ENCODE measurements at places on chromosomes 11 and 22.

DNA sequence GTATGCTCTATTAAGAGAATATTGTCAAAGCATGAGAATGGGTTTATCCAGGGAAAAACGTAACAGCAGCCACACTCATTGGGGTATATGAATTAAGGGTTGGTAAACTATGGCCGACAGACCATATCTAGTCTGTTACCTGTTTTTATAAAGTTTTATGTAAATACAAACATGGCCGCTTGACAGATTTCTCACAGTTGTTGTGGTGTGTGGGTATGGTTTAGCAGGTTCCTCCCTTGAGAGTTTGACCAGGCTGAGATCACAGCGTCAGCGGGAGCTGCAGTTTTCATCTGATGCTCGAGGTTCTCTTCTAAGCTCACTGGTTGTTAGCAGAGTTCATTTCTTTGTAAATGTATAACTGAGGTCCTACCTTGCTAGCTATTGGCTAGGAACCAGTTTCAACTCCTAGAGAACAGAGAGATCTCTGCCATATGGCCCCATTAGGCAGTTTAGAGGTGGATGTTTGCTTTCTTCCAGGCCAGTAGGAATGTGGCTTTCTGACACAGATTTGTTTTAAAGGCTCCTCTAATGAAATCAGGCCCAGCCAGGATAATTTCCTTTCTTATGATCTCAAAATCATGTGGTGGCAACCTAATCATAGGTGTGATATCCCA, 45.5 kb upstream of the GRIK4 start:
- DNase-seq = no peak

DNA sequence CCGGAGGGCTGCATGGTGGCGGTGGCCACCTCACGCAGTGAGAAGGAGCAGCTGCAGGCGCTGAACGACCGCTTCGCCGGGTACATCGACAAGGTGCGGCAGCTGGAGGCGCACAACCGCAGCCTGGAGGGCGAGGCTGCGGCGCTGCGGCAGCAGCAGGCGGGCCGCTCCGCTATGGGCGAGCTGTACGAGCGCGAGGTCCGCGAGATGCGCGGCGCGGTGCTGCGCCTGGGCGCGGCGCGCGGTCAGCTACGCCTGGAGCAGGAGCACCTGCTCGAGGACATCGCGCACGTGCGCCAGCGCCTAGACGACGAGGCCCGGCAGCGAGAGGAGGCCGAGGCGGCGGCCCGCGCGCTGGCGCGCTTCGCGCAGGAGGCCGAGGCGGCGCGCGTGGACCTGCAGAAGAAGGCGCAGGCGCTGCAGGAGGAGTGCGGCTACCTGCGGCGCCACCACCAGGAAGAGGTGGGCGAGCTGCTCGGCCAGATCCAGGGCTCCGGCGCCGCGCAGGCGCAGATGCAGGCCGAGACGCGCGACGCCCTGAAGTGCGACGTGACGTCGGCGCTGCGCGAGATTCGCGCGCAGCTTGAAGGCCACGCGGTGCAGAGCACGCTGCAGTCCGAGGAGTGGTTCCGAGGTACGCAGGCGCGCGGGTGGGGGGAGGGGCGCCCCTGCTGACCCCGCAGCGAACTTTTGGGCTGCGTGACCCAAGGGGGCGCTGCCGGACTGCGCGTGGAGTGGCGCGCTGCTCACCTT, 670 bp downstream of the NEFH start:
- DNase-seq = peak; percentile 82

- peak; percentile 85 for DNase-seq
These were observed 37.6 kb upstream of the RIC3 start for GRCh38 chr11:8206251-8207079.

DNA sequence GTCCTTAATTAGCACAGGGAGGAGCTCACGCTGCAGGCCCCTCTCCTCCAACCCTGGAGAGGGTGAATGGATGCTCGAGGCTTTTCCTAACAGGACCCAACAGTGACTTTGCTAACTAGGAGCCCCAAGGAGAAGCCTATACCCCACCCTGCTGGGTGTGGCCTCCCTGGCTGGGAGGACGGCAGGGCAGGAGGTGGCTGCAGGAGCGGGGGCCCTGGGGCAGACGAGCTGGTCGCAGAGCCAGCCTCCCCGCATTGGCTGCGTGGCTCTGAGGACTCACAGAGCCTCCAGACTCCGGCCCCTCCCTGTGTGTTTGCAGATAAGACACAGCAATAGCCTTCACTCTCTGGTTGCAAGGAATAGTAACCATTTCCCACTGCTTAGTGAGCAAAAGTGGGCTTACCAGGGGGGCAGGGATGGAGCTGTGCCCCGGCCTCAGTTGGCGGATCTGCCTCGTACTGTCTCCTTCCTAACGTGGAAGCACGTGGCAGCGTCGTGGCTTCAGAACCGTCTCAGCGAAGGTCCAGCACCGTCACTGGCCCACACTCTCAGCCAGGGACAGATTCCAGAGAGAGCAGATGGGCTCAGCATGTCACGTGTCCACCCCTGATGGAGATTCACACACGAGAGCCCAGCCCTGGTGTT, 1087.5 kb downstream of the BRD1 start:
- no peak for DNase-seq

GRCh38 chr22:42509548-42509947, 10.0 kb downstream of the RRP7A start:
- DNase-seq = no peak

GRCh38 chr11:23836981-23837380, 659.9 kb upstream of the LUZP2 start:
- DNase-seq = no peak

DNA sequence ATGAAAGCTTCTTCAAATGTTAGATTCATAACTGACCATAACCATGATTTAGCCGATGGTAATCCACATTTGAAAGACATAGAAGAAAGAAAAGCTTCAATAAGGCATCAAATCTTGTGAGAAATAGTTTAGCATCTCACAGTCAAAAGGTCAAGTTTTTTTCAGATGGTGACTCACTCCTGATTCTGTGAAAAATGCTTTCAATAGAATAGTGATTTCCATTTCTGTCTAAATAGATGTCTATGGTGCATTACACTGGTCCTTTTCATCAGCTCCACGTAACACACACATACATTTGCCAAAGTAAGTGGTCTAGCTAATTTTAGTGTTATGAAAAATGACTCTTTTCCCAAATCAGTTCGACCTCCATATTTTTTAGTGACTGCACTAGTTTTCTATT, 139.2 kb downstream of the LRRC4C start:
- no peak for DNase-seq

DNA sequence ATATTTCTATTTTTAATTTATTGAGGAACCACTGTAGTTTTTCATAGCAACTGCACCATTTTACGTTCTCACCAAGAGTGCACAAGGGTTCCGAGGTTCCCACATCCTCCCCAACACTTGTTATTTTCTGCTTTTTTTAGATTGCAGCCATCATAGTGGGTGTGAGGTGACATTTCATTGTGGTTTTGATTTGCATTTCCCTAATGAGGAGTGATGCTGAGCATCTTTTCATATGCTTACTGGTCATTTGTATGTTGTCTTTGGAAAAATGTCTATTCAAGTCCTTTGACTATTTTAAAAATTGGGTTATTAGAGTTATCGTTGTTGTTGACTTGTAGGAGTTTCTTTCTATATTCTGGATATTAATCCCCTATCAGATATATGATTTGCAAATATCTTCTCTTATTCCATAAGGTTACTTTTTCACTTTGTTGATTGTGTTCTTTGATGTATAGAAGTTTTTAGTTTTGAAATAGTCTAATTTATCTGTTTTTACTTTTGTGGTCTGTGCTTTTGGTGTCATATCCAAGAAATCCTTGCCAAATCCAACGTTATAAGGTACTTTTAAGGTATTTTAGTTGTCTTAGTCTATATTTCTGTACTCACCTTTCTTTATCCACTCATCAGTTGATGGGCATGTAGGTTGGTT, 9.0 kb downstream of the NEAT1 start:
- peak; percentile 49 for DNase-seq

DNA sequence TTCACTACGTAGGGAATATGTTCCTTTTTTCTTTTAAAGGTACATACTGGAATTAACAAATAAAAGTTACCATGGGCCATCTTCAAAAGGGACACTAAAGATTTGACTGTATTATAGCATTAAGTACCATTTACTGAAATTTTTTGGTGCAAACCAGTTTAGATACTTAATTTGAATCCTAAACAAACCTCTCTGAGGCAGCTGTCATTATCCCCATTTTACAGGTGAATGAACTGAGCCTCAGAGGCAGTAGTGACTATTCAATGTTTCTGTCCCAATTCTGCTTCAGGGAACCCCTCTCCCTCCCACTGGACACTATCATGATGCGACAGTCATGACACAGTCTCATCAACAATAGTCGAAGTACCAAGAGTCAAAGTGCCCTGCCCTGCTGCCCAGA, 76.2 kb upstream of the PHF21A start:
- DNase-seq = no peak

DNA sequence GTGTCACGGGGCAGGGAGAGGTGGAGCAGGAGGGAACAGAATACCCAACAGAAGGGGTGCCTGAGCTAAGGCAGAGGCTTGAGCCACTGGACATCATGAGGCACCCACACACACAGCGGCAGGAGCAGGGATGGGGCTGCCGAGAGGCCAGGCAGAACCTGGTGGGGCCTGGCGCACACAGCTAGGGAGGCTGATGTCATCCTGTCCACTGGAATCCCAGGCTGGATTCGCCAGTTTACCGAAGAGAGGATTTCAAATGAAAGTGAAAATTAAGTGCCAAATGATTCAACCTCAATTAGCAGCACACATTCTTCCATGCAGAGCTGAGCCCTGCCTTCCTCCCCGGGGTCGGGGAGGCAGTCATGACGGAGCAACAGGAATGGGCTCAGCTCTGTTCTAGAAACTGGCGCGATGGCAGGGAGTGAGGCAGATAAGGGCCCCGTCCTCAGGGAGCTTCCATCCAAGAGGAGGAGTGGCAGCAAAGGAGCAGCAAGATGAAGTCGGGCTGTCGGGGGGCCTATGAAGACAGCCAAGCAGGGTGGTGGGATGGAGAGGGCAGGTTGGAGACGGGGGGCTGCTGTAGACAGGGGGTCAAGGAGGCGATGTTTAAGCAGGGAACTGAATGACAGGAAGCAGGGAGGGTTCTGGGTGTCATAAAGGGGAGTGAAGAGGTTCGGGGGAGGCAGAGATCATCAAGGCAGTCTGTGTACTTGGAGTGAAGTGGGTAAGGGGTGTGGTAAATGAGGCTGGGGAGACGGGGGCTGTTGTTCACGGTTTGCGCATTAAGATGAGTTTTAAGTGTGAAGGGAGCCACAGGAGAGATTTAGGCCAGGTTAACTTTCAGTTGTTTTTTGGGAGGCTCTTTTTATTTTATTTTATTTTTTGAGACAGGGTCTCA, 6.4 kb downstream of the RAC2 start:
- no peak for DNase-seq

DNA sequence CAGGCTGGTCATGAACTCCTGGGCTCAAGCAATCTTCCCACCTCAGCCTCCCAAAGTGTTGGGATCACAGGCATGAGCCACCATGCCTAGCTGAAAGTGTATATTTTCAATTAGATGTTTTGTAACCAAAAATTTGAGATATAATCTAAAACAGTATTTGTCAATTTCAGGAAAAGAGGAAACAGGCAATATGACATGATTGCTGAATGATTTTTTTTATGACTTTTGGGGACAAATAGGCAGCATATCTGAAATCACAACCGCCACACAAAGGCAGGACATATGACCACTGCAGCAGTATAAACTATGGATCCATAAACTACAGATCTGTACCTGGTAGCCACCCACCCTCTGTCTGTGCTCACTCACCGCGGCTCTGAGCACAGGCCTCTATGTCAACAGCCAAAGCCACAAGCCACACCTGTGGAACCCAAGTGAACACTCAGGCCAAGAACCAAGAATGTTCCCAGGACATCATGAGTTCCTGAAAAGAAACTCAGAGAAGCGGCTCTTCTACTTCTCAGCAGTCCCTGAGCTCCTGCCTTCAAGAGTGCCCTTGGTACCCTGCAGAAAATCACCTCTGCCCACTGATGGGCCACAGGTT, 22.5 kb downstream of the PISD start:
- no peak for DNase-seq

DNA sequence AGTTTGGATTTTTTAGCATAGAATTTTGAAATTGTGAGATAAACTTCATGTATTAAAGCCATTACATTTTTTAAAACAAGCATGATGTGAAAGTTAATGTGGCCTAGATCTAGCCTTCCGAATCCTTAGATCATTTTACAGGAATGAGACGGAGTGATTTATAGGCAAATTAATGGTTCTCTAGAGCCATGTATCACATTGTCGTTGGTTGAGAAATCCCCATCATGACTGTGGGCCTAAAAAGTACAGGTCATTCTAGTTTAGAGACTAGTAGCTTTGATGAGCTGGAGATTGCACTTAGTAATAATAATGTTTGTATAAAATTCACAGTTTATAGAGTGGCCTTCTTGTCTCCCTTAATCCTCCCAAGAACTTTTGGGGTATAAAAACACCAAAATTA, 7.1 kb downstream of the EWSR1 start:
- DNase-seq = no peak
